ENCODE measurements at places on chromosomes 1 and 21. TPM values are rescaled to one million over a fixed set of nuclear protein-coding genes. Genes with fewer than 3 reads are reported as not detected.

The DMRTA2 gene
- not detected for total RNA-seq

The FCRL2 gene
- total RNA-seq = not detected

The BATF3 gene
- 52.6 TPM for total RNA-seq

The GJA8 gene
- not detected for total RNA-seq

The NUP210L gene
- not detected for total RNA-seq

The FMO5 gene
- total RNA-seq = 0.16 TPM

The CITED4 gene
- total RNA-seq = 7.4 TPM

The PRAMEF15 gene
- total RNA-seq = not detected

The SDF4 gene
- 81.5 TPM for total RNA-seq

The UROD gene
- total RNA-seq = 113 TPM

DNA sequence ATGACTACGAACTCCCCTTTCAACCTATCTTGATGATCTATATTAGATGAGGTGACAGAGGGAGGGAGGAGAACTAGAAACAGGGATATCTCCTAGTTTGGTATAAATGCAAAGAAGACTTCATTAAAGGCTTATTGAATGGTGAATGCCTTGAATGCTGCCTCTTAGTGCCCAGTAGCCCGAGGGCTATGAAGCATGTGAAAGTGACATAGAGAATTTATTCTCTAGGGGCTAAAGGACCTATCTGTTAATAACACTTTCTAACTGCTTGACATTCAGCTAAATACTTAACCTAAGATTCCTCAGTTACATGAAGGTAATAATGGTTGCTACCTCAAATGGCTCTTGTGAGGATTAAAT lies 764.1 kb downstream of the LTN1 start:
- no peak overlapping the region for H3K27ac ChIP-seq
- DNase-seq = no peak
- H3K36me3 ChIP-seq = no peaks in the 10 kb centered on the region

DNA sequence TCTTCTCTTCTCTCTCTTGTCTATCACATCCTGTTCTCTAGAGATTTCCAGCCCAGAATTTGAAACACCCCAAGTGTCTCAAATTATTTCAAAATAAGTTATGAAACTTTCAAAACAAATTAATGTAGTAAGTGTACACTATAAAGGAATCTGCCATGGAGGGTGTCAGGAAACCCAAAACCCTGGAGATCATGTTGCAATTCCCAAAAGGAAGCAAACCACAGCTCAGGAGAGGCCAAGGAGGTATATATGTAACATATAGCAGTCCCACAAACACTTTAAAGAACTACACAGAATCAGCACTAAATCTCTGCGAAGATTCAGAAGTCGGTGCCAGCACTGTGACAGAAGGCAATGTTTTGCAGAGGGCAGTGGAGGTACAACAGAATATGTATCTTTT lies 26.6 kb downstream of the PTPN14 start:
- H3K4me1 ChIP-seq = peaks cover 4% of the 10 kb centered on the region
- no peak overlapping the region for H3K4me3 ChIP-seq
- H3K36me3 ChIP-seq = no peaks in the 10 kb centered on the region
- DNase-seq = no peak

DNA sequence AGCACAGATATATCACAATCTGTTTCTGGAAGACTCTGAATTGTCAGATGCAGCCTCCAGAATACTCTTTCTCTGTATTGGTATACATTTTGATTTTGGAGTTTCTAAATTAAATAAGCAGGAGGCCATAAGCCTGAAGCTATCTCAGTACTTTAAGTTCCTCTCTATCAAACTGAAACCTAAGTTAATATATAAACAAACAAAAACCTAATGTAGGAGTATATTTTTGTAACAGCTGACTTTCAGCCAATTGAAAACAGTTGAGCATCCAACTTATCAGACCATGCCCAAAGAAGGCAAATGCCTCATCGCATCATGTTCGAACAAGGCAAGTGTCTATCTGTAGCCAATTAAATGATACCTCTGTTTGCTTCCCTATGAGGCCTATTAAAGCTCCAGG lies 1054.4 kb downstream of the AMY1C start:
- H3K4me3 ChIP-seq = no peak overlapping the region
- H3K4me1 ChIP-seq = no peaks in the 10 kb centered on the region
- no peak for DNase-seq
- no peaks in the 10 kb centered on the region for H3K27me3 ChIP-seq

DNA sequence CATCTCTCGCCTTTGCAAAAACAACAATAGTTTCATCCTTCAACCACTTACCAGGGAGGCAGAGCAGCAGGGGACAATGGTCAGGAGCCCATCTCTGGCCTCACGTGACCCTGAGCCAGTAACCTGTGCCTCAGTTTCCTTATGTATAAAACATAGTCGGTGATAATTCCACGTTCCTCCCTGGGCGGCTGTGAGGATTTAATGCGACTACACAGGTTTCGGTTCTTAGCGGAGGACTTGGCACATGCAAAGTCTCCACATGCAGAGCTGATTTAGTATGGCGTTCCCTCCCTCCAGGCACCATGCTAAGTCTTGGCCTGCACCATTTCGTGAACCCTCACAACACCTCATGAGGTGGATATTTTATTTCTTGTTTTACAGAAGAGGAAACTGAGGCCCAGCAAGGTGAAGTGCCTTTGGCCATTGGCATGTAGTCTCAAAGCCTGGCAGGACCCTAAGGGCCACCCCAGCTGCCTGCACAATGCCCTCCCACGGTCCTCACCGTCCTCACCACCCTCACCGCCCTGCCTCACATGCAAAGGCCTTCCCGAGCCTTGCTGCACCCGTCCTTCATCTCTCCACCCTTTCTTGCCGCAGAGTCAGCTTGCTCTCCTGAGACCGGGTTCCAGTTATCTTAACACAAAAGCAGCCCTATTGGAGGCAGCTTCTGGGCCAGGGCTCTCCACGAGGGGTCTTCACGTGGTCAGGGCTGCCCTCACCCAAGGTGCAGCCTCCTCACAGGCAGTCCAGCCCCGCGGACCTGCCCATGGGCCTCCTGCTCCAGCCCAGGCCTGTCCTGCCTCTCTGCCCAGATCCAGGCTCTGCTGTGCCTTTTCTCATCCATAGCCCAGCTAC lies 48.9 kb downstream of the SYF2 start:
- H3K36me3 ChIP-seq = no peaks in the 10 kb centered on the region
- no peak overlapping the region for H3K4me3 ChIP-seq
- H3K27me3 ChIP-seq = peaks cover 3% of the 10 kb centered on the region
- DNase-seq = no peak

- no peaks in the 10 kb centered on the region for H3K36me3 ChIP-seq
- H3K27ac ChIP-seq = no peak overlapping the region
- H3K4me1 ChIP-seq = no peaks in the 10 kb centered on the region
- H3K4me3 ChIP-seq = no peak overlapping the region
- no peak for DNase-seq
- H3K27me3 ChIP-seq = peaks cover 10% of the 10 kb centered on the region
Observed at GRCh38 chr1:78255846-78256245, 210.1 kb downstream of the GIPC2 start.

DNA sequence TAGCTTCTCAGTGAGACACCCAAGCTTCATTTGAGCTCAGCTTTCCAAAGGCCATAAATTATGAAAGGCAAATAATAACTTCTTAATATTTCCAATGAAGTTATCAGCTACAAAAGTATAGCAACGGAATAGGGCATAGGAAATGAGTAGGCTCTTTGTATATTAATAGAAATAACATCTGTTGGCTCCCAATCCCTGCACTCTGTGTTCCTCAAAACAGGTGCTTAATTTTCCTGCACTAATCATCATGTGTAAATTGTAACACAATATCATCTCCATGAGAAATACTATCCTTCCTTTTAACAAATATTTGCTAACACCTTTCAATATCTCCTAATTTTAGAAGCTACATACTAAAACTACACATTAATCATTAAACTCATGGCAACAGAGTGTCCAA lies 19.2 kb upstream of the IFI44L start:
- no peak overlapping the region for H3K27ac ChIP-seq
- H3K27me3 ChIP-seq = peaks cover 2% of the 10 kb centered on the region
- no peak for DNase-seq
- H3K4me3 ChIP-seq = no peak overlapping the region
- H3K36me3 ChIP-seq = no peaks in the 10 kb centered on the region

- H3K36me3 ChIP-seq = peaks cover 31% of the 10 kb centered on the region
- peaks cover 16% of the 10 kb centered on the region for H3K4me1 ChIP-seq
- no peaks in the 10 kb centered on the region for H3K27me3 ChIP-seq
- DNase-seq = peak; percentile 45
Observed at GRCh38 chr1:32647308-32648134, 2.8 kb downstream of the ZBTB8OS start.

- H3K4me1 ChIP-seq = peaks cover 6% of the 10 kb centered on the region
- no peak overlapping the region for H3K4me3 ChIP-seq
- peaks cover 34% of the 10 kb centered on the region for H3K36me3 ChIP-seq
- DNase-seq = no peak
- no peaks in the 10 kb centered on the region for H3K27me3 ChIP-seq
- no peak overlapping the region for H3K27ac ChIP-seq
Observed at GRCh38 chr1:86375688-86376087, 20.4 kb downstream of the ODF2L start.

DNA sequence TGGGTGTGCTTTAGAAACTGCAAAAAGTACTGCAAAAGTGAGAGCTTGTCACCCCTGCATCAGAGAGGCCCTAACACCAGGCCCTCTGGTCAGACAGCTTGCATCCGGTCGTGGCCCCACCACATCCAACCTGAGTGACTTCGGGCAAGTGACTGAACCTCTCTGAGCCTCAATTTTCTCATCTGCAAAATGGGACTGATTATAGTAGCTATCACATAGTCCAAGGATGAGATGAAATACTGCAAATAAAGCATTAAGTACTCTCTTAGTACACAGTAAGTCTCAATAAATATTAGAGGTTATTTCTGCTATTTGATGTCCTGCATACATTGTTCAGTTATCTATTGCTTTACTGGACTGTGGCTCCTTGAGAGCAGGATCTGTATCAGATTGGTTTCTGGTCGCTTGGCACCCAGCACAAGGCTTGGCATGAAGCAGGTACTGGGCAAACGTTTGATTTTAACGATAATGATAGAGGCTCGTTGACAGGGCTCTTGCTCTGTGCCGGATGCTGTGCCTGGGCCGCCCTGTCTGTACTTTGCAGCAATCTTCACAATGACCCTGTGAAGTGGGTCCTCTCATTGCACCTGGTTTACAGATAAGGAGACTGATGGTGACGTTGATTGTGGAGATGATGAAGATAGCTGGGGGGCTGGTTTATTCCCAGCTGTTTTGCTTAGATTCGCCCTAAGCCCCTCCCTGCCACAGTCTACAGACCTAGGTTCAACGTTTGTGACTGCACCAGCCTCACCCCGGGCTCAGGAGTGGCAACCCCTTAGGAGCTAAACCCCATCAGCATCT lies 43.6 kb downstream of the RAP1GAP start:
- no peak overlapping the region for H3K27ac ChIP-seq
- H3K27me3 ChIP-seq = peaks cover 17% of the 10 kb centered on the region

DNA sequence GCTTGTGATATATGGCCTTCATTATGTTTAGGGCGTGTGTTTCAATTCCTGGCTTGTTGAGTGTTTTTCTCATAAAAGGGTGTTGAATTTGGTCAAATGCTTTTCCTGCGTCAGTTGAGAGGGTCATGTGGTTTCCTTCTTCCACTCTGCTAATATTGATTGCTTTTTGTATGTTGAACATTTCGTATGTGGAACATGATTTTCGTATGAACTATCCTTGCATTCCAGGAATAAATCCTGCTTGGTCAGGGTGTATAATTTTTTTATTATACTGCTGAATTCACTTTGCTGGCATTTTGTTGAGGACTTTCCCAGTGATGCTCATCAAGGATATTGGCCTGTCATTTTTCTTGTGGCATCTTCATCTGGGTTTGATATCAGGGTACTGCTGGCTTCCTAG lies 4.7 kb upstream of the ATAD3A start:
- peaks cover 2% of the 10 kb centered on the region for H3K36me3 ChIP-seq
- H3K4me1 ChIP-seq = peaks cover 13% of the 10 kb centered on the region
- no peak overlapping the region for H3K27ac ChIP-seq
- no peaks in the 10 kb centered on the region for H3K27me3 ChIP-seq
- DNase-seq = no peak

Measured in activated CD8-positive, alpha-beta T cell treated with anti-CD3 and anti-CD28 coated beads for 36 hours (primary cell).